Stimulated activated CD8-positive, alpha-beta memory T cell treated with anti-CD3 and anti-CD28 coated beads, Interleukin-4, amount 100 ng/mL, for 4 hours (primary cell): ENCODE measurements at places on chromosomes 7 and 10.

DNA sequence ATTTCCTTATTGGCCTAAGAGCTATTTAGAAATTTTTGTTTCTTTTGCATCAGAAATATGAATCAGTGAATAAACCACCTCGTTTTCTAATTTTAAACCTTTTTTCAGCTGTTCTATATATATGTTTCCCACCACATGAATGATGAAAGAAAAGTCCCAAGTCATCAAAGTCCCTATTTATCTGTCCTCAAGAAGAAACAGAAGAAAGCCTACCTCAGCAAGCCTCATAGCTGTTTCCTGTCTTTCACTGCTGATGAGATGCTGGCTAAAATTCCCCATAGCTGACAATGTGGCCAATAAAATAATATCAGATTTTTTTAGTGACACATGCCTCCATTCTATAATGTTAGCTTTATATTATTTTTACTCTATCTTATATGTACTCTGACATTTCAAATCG is 54.2 kb downstream of the SEC61G start:
- DNase-seq: no peak

GRCh38 chr10:9819756-9820494 is 1197.7 kb upstream of the CELF2 start:
- no peak for DNase-seq

GRCh38 chr7:23443974-23444373 is 26.3 kb downstream of the IGF2BP3 start:
- no peak for DNase-seq

- no peak for DNase-seq
Measured at GRCh38 chr7:63117-63480, 129.3 kb upstream of the FAM20C start.

GRCh38 chr10:113171662-113172061 is 221.6 kb downstream of the TCF7L2 start:
- DNase-seq: no peak

GRCh38 chr7:100171087-100171681 is 2.8 kb upstream of the GAL3ST4 start:
- no peak for DNase-seq

- no peak for DNase-seq
Measured at GRCh38 chr10:114662646-114663217, 4.7 kb upstream of the ABLIM1 start.

DNA sequence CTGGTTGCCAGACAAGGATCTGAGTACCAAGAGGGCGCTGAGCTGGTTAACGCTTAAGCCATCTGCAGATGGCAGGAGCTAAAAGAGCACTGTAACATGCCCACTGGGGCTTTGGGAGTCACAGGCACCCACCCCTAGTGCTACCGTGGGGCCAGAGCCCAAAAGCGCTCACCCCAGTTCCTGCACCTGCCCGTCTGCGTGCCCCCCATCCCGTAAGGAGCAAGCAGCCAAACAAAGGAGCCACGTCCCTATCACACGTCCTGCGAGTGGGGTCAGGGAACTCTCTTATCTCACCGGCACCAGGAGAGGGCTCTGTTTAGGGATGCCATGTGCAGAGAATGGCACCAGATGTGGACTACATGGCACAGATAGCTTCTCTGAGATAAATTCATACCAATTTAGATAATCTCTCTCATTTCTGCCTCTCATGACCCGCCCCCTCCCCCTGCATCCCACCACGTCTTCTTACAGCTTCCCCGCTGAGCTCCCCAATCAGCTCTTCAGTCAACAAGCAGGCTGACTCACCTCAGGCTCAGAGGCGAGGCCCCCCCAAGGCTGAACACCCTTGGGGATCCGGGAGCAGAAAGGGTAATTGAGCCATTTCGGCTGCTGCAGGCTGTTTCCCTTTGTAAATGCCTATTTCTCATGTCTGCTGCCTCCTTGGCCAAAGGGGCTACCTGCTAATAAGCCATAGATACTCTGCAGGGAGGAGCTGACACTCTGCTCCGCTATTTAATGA is 235.7 kb downstream of the GRID1 start:
- no peak for DNase-seq

- no peak for DNase-seq
Measured at GRCh38 chr10:18157881-18158280, 17.7 kb downstream of the CACNB2 start.

GRCh38 chr7:83835424-83835823 is 186.5 kb upstream of the SEMA3E start:
- DNase-seq: no peak

- no peak for DNase-seq
Measured at GRCh38 chr7:140639366-140640053, 1.1 kb downstream of the DENND2A start.

DNA sequence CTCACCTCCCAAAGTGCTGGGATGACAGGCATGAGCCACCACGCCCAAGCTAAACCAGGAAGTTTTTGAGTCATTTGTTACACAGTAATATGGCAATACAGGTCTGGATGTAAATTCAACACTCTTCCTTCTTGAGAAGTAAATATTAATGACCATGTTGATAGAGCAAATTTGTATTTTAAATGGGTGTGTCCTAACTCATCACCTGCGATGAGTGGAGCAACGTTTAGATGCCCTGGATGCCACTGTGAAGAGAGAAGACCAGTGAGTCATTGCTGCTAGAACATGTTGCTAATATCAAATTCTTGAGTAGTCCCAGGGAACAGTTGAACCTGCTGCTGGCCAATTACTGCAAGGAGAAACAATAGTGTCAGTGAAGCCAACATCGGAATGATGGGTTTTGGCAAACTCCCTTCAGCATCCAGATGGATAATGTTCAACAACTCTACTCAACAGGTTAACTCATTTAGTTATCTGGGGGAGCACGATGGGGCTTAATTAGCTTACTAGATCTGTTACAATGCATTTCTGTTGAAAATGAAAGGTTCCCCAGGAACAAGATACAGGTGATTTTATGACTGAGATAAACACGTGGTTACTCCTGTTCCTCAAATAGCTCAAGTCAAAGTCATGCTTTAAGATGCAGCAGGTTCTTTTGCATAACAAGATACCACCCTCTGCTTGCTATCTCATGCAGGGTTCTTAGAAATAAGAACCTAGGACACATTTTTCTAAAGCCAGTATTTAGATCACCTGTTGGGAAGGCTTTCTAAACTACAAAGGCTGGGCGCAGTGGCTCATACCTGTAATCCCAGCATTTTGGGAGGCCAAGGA is 146.8 kb downstream of the CALN1 start:
- DNase-seq: no peak

- DNase-seq: no peak
Measured at GRCh38 chr7:133409966-133410365, 157.1 kb downstream of the EXOC4 start.

DNA sequence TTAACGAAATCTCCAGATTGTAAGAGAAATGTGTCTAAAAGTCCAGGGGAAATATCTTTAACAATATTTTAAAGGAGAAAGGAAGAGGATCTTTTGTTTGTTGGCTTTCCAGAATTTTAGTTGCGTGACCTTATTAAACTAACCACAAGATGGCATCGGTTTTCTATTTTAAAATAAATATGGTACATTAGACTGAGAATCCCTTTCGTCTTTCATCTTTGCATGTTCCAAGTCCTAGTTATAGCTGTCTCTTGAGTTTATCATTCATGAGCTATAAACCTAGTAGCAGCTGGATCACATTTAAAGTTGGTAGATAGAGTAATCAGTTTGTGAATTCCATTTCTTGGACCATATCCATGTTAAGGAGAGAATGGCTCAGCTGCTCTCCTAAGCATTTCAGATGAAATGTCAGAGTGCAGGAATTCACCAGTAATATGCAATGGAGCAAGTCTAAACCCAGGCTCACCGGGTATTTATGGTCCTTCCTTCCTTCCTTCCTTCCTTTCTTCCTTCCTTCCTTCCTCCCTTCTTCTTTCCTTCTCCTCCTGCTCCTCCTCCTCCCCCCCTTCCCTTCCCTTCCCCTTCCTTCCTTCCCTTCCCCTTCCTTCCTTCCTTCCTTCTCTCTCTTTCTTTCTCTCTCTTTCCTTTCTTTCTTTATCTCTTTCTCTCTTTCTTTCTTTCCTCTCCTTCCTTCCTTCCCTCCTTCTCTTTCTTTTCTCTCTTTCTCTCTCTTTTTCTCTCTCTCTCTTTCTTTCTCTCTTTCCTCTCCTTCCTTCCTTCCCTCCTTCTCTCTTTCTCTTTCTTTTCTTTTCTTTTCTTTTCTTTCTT is 57.8 kb upstream of the RAB18 start:
- DNase-seq: no peak

- DNase-seq: no peak
Measured at GRCh38 chr7:108824840-108825580, 255.3 kb downstream of the DNAJB9 start.

DNA sequence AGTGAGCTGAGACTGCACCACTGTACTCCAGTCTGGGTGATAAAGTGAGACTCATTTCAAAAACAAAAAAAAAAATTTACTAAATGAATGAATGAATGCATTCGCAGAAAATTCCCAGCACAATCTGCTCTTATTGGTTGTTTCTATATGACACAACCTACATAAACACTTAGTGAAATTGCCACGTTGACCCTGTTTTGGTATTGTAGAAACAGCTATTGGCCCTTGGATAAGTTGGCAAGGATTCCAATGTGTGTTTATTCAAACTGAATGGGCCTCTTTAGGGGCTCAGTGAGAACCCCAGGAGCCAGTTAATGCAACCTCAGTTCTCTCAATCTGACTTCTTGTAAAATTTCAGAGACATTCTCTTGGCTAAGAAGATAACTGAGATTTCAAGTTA is 66.0 kb downstream of the HHEX start:
- no peak for DNase-seq

- DNase-seq: no peak
Measured at GRCh38 chr7:117034851-117035464, 81.7 kb downstream of the ST7 start.

DNA sequence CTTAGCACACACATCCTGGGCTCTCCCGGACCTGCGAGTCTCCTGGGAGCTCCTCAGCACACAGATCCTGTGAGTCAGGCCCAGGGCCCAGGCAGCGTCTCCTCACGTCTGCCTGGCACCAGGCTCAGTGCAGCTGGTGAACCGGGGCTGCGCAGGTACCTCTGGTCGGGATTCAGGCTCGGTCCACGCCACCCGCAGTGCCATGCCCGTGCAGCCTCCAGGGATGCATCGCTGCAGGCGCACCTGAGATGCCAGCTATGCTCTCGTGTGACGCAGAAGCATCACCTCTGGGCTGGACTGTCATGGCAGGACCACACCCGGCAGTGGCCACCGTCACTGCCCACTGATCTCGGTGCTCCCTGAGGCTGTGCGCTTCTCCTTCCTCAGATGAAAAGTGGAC is 52.0 kb downstream of the NKX6-2 start:
- DNase-seq: no peak

GRCh38 chr7:150955519-150956394 is 22.4 kb downstream of the KCNH2 start:
- DNase-seq: no peak

- DNase-seq: no peak
Measured at GRCh38 chr10:132493756-132494290, 43.8 kb upstream of the INPP5A start.

DNA sequence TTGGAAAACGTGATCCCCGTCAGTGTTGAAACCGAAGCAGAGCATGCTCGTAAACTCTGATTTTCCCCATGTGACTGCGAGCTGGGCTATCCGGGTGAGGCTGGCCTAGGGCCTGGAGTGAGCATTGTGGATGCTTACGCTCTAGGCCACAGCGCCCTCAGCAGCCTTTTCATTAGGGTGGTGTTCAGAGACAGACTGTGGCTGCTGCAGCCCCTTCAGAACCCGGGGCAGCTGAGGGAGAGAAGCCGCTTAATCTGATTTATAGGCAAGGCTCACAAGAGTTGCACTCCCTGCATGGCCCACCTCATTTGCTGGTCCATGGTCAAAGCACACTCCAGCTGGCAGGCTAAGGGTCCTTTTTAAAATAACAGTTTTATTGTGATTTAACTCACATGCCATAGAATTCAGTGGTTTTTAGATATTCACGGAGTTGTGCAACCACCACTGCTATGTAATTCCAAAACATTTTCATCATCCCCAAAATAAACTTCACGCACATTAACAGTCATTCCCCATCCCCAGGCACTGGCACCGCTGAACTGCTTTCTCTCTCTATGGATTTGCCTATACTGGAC is 72.5 kb downstream of the SYPL1 start:
- DNase-seq: no peak

GRCh38 chr7:33736521-33737221 is 168.7 kb upstream of the BMPER start:
- DNase-seq: no peak

- peak; percentile 34 for DNase-seq
Measured at GRCh38 chr7:50206453-50207250, 97.9 kb upstream of the IKZF1 start.

- no peak for DNase-seq
Measured at GRCh38 chr10:63583909-63584724, 62.9 kb downstream of the REEP3 start.

DNA sequence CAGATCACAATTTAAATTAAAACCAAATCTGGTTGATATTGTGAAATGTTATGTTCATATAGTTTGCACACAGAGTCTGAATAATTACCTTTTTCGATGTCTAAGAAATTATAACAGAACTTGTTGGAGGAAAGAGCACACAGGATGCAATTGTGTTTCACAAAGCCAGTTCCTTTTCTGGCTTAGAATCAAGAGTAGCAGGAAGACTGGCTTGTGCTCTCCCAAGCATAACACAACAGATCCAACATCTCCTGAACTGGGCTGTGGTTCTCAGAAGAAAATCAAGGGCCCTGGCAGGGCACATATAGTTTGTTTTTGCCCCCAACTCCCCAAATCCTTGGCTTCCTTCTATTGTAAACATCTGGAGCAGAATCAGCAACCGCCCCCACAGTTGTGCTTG is 62.7 kb downstream of the LRRC4 start:
- no peak for DNase-seq

GRCh38 chr10:122931088-122931906 is 20.9 kb downstream of the FAM24A start:
- DNase-seq: no peak

GRCh38 chr7:107248551-107249316 is 79.9 kb downstream of the HBP1 start:
- DNase-seq: no peak

- no peak for DNase-seq
Measured at GRCh38 chr7:100706672-100707311, 871 bp downstream of the POP7 start.

GRCh38 chr7:41912851-41913567 is 210.1 kb upstream of the INHBA start:
- DNase-seq: no peak
